ENCODE measurements at places on chromosomes 3 and 15.

- no peak for DNase-seq
Measured at GRCh38 chr3:94779699-94780098, 716.8 kb downstream of the NSUN3 start.

- DNase-seq = no peak
Measured at GRCh38 chr3:64215559-64215958, 9.7 kb downstream of the PRICKLE2 start.

GRCh38 chr3:159448902-159449301 lies 539.7 kb upstream of the IL12A start:
- no peak for DNase-seq

DNA sequence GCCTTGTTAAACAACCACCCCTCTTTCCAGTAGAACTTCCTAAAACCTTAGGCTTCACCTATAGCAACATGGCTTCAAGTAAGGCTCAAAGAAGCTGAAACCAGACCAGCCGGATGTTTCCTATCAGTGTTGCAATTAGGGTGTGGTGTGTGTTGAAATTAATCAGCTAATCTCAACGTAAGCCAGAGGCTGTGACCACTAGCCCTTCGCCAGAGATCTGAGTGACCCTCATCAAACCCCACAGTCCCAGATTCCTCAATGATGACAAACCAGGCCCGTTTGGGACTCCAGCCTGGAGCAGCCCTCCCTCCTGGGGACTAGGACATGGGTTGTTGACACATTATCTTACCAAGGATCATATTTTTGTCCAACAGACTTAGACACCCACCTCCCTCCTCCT lies 27.3 kb downstream of the CYP11A1 start:
- DNase-seq = no peak

GRCh38 chr3:74445541-74445940 lies 168.9 kb downstream of the CNTN3 start:
- DNase-seq = no peak

DNA sequence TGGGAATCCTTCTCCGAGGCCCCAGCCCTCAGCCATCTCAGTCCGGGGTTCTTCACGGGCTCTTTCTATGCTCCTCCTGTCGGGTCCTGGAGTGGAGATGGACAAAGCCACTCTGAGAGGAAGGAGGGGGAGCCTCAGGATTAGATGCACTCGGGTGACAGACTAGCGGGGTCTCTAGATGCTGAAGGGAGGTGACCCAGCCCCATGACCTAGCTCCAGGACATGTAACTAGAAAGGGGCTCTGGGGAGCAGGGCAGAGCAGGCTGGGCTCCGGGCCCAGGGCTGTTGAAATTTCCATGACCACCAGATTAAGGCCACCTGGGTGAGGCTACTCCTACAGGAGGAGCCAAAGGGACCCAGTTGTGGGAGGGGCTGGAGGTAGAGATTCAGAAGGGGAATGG lies 14.8 kb upstream of the SKIC8 start:
- no peak for DNase-seq

DNA sequence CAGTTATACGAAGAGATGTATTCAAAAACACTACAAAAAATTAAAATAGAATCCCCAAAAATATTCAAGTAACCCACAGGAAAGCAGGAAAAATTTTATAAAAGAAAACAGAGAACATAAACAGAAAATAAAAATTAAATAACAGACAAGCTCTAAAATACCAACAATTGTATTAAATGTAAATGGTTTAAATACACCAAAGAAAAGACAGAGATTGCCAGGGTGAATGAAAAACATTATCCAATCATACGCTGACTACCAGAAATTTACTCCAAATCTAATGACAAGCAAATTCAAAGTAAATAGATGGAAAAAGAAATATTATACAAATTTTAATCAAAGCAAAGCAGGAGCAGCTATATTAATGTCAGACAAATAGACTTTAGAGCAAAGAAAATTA lies 103.6 kb downstream of the BOC start:
- no peak for DNase-seq

GRCh38 chr3:149384167-149384566 lies 6.7 kb upstream of the TM4SF1 start:
- no peak for DNase-seq

DNA sequence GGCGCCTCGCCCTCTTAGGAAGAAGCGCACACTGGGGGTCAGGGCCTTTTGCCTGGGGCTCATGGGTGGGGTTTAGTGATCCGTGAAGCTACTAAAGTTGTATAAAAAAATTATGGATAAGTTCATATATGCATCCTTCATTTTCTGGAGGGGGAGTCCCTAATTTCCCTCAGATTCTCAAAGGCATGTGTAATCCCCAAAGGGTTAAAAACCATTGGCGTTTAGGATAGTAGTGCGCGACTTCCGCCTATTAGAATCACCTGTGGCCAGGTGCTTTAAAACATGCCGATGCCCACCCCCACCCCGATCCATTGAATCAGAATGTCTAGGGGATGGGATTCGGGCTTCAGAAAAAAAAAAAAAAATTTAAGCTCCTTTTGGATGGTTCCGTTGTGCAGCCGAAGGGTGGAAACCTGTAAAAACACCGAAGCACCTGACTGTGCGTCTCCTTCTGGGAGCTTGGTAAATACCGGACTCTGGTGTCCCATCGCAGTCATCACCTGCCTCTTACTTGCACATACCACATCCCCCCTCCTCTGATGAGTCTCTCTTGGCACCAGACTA lies 570 bp downstream of the APH1B start:
- DNase-seq = no peak

- no peak for DNase-seq
Measured at GRCh38 chr15:62416526-62416925, 251.4 kb upstream of the C2CD4B start.

DNA sequence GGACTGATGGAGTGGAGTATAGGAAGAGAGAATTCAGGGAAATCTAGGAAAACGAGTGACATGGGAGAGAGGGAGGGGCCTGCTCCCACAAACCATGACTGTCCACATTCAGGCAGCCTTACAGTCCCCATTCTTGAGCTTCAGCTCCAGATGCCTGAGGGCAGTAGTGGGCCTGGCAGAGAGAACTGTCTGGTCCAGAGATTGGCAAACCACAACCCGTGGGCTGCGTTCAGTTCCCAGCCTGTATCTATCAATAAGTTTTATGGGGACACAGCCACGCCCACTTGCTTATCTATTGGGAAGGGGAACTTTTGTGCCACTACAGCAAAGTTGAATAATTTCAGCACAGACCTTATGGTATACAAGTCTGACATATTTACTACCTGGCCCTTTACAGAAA lies 63.8 kb downstream of the SLCO2A1 start:
- no peak for DNase-seq

DNA sequence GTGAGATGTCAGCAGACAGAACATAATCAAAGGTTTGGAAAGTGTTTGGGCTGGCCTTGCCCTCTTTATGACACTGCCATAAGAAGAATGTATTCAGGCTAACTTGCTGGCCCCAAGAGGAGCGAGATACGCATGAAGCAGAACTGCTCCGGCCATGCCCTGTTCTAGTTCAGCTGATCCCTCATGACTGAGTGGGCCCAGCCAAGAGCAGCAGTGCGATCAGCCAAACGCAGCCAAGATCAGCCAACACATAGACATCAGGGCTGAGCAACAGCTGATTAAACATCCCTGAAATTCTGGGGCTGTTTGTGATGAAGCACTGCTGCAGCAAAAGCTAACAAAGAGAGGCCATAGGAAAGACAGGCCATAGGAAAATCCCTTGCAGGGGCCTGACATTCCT lies 24.1 kb downstream of the POMGNT2 start:
- no peak for DNase-seq

DNA sequence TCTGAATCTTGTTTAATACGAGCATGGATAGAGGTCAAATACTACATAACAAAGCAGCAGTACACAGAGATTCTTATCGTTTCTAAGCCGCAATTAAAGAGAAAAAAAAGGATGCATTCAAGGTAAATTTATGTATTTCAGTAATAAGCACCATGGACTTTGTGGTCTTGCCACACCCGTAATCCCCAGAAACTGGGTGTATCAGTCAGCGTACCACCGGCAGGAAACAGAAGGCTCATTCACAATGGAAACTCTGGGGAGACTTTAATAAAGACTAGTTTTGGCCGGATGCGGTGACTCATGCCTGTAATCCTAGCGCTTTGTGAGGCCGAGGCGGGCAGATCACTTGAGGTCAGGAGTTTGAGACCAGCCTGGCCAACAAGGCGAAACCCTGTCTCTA lies 81.9 kb upstream of the ZNF280D start:
- no peak for DNase-seq

GRCh38 chr3:14406766-14407165 lies 4.4 kb downstream of the SLC6A6 start:
- DNase-seq = no peak

DNA sequence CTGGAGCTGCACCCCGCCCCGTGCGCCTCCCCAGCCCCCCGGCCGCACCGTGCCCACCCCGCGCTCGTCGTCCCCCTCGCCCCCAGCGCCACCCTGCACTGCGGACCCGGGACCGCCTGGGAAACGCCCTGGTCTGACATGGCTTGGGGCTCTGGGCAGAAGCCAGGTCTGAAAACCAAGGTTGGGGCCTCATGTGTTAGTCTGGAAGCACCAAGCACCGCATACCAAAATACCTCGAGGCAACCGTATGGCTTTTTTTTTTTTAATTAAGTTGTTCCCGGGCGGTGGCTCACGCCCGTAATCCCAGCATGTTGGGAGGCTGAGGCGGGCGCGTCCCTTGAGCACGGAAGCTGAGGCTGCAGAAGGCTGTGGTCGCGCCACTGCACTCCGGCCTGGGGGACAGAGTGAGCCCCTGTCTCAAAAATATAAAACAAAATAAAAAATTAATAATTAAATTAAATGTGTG lies 91.5 kb upstream of the CHD2 start:
- DNase-seq = no peak

DNA sequence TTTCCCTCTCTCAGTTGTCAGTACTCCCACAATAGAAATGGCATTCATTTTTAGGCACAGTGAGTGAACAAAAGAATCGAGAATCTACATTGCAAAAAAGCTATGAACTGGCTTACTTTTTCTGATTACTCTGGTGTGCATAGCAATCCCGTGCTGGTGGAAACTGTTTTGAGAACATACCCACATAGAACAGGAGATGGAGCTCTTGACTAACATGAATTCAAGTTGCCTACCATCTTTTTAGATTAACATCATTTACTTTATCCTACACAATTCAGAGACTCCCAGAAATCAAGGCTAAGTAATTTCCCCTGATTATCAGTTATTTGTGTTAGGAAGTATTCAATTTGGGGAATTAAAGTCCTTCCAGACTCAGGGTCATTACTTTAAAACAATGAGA lies 326.6 kb downstream of the ARPP21 start:
- DNase-seq = no peak

GRCh38 chr3:25566358-25566920 lies 98.3 kb downstream of the TOP2B start:
- DNase-seq = no peak

GRCh38 chr15:23670970-23671369 lies 16.1 kb downstream of the NDN start:
- DNase-seq = no peak

- no peak for DNase-seq
Measured at GRCh38 chr3:13578251-13578650, 29.3 kb downstream of the FBLN2 start.

- DNase-seq = no peak
Measured at GRCh38 chr15:76840830-76841460, 64.2 kb downstream of the SCAPER start.
